ENCODE measurements at places on chromosomes 4 and X.

DNA sequence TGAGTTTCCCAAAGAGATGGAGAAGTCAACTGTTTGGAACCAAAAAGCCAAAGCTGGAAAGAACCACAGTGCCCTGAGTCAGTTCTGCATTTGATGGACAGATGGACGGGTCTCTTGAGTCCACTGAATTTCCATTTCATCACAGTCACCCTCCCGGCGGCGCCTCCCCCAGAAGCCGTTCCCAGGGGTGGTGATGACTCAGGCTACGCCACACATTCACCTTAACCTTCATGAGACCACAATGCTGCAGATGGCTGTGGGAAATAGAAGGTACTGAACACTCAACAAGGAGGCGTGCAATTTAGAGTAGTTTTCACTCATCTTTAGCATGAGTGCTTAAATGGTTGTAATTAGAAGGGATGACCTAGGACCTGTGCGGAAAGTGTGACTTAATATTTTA, 61.3 kb downstream of the STOX2 start:
- no peak for DNase-seq

- DNase-seq: no peak
Measured at GRCh38 chr4:98688411-98689290, 30.2 kb upstream of the TSPAN5 start.

GRCh38 chrX:19793471-19793870, 93.9 kb downstream of the SH3KBP1 start:
- no peak for DNase-seq

- no peak for DNase-seq
Measured at GRCh38 chr4:26822546-26822945, 38.1 kb upstream of the STIM2 start.

DNA sequence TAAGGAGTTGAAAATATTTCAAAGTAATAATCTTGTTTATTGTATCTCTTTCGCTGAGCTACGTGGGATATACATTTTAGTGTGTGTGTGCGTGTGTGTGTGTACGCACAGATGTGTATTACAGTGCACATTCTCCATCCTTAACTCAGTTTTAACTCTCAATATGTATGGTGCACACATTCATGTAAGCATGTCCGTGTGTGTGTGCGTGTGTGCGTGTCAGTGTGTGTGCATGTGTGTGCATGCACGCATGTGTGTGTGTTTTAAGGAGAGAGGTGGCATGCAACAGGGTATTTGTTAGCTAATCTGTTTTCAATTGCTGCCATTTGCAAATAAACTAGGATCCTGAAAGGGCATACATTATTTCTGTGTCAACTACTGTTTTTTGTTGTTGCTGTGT, 264.9 kb upstream of the CXorf51A start:
- no peak for DNase-seq

GRCh38 chrX:128078545-128078944, 26.3 kb upstream of the ACTRT1 start:
- no peak for DNase-seq

- no peak for DNase-seq
Measured at GRCh38 chrX:37829721-37830120, 17.6 kb downstream of the DYNLT3 start.

DNA sequence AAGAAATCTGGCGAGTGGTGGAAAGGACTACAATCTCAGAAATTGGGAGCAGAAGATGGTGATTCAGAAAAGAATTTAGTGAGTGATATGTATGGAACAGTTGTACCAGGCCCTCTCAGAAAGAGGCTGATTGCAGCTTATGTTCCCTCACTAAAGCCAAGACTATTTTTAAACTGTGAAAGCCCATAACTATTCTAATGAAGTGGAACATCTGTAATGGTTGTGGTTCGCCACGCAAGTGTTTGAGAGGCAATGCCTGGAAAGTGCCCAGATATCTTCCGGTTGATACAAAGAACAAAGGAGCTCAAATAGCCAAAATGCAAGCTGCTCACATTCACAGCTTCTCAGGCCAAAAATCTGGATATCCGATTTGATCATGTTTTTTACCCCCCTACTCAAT, 1250.7 kb downstream of the RAPGEF2 start:
- no peak for DNase-seq

GRCh38 chr4:7357323-7357722, 77.4 kb downstream of the PSAPL1 start:
- DNase-seq: no peak

- no peak for DNase-seq
Measured at GRCh38 chr4:141240259-141240658, 19.6 kb downstream of the ZNF330 start.

- no peak for DNase-seq
Measured at GRCh38 chrX:43448688-43449087, 207.4 kb upstream of the MAOA start.

DNA sequence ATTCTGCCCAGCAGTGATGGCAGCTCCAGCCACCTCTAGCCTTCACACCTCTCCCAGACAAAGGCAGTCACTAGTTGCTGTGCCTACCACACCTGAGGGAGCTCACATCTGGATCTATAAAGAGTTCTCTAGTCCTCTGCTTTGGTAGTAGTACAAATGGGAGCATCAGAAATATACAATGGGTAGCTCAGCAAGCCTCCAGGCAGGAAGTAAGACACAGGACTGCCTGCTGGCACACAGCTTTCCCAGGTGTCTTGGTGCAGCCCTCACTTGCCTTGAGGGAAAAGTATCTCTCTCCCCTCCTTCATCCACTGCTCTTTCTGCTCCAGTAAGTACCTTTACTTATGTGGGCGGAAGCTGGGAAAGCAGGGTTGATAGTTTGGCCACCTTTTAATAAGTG, 212.9 kb upstream of the SLC7A11 start:
- no peak for DNase-seq

GRCh38 chr4:106852426-106852825, 183.7 kb downstream of the DKK2 start:
- DNase-seq: no peak

DNA sequence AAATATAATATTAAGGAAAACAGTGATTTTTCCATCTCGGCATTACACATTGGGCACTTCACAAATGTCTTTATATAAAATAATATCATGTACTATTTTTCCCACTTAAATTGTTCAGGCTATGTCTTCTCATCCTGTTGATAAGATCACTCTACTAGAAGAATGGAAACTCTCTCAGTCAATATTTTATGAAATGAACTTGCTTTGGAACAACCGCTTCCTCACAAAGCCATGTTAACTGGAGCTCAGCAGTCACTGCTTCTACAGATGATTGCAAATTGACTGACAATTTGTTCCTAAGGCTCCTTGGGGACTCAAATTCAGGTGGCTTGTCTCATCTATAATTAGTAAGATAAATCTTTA, 127.5 kb upstream of the CBR4 start:
- no peak for DNase-seq

- no peak for DNase-seq
Measured at GRCh38 chr4:168437192-168437943, 42.9 kb downstream of the DDX60L start.

- DNase-seq: no peak
Measured at GRCh38 chrX:123818243-123818642, 41.6 kb upstream of the XIAP start.

GRCh38 chrX:133005042-133005441, 46.6 kb upstream of the HS6ST2 start:
- DNase-seq: no peak

GRCh38 chr4:20354120-20354519, 102.4 kb downstream of the SLIT2 start:
- DNase-seq: no peak

DNA sequence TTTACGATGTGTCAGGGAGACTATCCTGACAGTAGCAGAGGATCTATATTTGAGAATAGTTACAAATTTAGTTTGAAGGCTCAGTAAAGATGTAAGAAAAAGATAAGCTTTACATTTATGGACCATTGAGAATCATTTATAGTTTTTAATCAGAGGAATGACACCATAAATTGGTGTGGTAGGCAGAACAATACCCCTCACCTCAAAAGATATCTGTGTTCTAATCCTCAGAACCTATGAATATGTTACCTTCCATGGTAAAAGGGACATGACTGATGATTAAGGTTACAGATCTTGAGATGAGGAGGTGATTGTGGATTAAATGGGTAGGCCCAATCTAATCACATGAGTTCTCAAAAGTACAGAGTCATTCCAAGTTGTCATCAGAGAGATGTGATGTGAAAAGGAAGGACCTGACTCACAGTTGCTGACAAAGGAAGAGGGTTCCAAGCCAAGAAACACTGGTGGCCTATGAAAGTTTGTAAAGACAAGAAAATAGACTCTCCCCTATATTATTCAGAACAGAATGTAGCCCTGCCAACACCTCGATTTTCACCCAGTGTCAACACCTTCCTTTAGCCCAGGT, 27.0 kb downstream of the EREG start:
- DNase-seq: no peak

- no peak for DNase-seq
Measured at GRCh38 chrX:104284507-104284906, 29.8 kb upstream of the ESX1 start.

DNA sequence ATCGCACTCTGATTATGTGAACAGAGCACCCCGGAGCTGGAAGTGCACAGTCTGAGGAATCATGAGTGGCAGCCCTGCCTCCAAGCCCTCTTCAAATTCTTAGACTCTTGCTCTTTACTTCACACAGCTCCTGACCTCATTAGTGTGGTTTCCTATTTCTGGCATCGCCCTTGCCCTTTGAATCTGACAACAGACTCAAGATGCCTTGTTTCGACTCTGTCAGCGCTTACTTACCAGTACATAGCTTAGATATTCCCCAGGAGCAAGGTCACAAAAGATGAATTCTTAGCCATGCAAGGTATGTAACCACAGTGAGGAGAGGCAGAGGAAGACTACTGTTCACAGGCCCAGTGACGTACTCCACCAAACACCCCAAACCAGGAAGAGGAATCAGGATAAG, 167.2 kb downstream of the KDR start:
- DNase-seq: no peak

- no peak for DNase-seq
Measured at GRCh38 chr4:183871581-183871980, 33.5 kb upstream of the STOX2 start.

DNA sequence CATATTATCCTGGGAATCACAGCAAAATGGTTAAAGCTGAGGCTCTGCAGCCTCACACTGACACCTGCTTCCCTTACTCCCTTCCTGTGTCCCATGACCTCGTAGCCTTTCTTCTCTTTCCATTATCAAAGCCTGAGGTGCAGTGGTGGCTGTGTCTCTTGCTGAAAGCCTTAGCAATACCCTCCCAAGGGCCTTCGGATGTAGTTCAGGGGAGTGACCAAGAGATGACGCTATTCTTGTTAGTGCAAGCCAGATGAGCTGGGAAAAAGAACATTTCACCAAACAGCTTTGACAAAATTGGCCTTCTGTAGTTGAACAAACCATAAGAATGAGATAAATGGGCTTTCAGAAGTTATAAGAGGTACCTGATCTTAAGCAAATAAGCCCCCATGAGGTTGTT, 31.6 kb downstream of the SMIM10L2A start:
- no peak for DNase-seq

DNA sequence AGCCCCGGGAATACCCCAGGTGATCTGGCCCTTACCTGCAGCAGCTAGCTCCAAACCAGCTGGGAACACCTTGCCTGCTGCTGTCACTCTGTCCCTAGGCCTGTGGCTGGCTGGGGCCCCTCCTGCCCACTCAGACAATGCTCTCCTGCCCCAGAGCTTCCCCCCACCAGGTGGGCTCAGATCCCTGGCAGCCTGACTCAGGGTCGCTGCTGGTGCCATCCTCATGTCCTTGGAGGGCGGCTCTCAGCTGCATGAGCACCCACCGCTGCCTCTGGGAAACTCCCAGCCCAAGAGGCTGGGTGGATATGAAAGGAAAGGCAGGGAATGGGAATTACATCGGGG, 15.8 kb downstream of the C4orf50 start:
- no peak for DNase-seq

- no peak for DNase-seq
Measured at GRCh38 chr4:2939383-2940243, 23.6 kb downstream of the NOP14 start.

GRCh38 chr4:92236877-92237276, 66.9 kb upstream of the GRID2 start:
- no peak for DNase-seq

DNA sequence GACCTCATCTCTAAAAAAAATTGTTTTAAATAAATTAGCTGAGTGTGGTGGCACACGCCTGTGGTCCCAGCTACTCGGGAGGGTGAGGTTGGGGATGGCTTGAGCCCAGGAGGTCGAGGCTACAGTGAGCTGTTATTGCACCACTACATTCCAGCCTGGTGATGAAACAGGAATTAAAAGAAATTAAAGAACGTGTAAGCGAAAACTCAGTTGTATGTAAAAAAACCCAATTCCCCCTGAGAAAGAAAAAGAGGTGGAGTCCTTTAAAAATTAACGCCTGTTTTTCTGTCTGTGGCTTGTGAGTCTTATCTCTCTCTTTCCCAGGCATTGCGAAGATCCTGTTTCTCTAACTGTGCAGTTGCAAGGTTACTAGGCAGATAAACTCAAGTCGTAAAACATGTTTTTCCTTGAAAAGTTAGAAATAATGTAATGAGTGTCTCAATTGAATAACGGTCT, 22.1 kb downstream of the EPGN start:
- DNase-seq: no peak

GRCh38 chr4:152831416-152831815, 51.7 kb downstream of the ARFIP1 start:
- no peak for DNase-seq

DNA sequence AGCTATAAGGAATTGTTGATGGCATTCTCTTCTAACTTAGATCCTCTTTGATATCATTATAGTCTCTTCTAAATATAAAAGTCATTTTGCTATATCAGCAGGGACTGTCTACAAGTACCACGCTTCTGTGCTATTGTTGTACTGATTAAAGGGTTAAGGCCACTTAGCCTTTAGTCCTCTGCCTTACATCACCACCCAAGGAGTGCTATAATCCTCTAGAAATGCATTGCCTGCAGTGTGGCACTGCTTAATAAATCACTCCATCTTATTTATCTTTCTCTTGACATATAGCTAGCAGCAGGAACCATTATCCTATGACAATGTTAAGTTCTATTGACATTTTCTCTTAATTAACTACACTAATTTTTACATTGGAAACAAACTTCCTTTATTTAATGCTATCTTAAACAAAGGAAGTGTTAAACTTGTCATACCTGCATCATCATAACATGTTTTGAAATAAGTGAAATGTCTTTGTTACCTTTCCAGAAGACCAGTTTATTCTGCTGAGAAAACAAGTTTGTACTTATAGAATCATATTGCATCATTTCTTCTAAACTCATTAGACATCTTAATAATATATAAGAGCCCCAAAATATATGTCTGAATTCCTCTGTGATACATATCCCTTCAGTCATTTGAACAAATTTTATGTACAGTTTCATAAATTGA, 360.9 kb upstream of the ATOH1 start:
- no peak for DNase-seq

GRCh38 chrX:7950865-7951264, 23.7 kb upstream of the PNPLA4 start:
- DNase-seq: no peak

Measured in stimulated activated CD8-positive, alpha-beta memory T cell treated with anti-CD3 and anti-CD28 coated beads, Interleukin-7, amount 100 ng/mL, for 1 hour (primary cell).